Activated T-helper 9 cell treated with anti-CD3 and anti-CD28 coated beads, Interleukin-2, amount 50 U/mL, for 16 hours (primary cell): ENCODE measurements at places on chromosomes 3 and 15.

- no peak for DNase-seq
Observed at GRCh38 chr15:71052356-71052755, 62.9 kb upstream of the THSD4 start.

DNA sequence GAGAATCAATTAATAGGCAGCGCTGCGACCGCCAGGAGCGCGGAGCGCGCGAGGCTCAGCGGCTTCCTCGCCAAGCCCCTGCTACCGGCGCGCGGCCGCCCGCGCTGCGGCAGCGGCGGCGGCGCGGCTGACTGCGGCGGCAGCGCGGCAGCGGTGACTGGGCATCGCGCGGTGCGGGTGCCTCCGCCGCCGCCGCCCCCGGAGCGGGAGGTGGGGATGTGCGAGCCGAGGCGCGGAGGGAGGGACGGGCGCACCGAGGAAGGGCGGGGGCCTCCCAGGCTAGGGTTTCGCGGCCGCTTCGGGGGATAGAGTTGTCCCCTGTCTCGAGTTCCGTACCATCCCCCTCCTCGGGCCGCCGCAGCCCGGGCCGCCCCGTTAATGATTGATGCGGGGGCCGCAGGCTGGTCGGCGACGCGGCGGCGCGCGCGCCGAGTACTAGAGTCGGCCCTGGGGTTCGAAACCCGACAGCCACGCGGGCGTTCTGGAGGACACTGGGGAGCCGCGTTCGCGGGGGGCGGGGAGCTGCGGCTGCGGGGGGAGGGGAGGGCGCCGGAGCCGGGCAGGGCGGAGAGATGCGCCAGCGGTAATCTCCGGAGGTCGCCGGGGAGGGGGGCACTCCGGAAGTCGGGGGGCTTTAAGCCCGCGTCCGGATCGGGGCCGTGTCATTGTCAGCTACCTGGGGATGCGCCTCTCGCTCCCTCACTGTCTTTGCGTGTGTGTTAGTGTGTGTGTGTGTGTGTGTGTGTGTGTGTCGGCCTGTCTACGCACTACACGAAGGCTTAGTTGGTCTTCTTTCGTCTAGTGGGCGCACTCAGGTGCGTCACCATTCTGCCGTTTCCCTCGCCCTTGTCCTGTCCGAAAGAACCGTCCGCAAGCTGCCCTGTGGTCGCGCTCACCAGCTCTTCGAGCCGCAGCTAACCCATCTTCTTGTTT is at the start of gene PAQR9:
TSS of gene PAQR9 (minus strand) at position 159 of the 933 bp plus-strand sequence. CDS start 338 bp downstream, outside the sequence.
- no peak for DNase-seq

DNA sequence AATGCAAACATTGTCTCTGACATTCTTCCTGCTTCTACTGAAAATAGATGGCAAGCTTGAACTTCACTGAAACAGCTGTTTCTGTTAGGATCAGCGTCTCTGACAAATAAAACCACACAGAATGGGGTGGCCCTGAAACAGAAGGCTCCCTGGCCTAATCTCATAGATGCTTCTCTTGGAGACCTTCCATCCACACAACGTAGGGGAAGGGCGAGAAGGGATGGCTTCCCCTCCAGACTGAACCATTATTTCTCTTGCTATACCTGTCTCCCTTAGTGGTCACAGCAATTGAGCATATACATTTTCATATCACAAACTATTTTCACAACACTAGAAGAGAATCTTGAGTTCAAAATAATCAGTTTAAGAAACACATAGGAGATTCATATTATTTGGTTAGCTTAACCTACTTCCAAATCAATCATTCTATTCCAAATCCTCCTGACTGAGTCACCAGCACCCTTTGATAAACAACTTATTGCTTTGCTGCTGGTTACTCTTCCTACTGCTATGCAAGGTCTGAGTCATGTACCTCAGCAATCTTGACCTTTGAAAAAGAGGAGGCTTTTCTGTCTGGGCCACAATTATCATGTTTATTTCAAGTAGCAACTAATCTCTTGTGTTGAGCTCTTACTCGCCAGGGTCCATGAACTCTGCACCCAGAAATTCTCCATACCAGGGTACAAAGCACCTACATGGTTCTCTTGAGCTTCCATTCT is 45.5 kb downstream of the CBLB start:
- DNase-seq: no peak

DNA sequence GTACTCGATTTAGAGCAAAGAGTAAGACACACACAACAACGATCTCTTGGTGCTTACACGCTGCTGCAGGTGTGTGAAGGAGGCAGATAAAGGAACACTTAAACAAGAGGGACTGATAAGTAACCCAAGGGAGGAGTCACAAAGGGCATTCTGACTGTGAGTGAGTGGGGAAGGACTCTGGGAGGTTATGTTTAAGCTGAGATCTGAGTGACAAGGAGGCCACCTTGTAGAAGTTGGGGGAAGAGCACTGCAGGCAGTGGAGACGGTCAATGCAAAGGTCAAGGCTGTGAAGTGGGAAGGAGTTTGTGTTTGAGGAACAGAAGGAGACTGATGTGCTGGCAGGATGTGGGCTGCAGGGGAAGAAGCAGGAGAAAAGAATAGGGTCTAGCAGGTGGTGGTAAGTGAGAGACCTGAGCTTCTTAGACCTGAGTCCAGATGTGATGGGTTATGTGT is 63.1 kb downstream of the LPP start:
- no peak for DNase-seq

DNA sequence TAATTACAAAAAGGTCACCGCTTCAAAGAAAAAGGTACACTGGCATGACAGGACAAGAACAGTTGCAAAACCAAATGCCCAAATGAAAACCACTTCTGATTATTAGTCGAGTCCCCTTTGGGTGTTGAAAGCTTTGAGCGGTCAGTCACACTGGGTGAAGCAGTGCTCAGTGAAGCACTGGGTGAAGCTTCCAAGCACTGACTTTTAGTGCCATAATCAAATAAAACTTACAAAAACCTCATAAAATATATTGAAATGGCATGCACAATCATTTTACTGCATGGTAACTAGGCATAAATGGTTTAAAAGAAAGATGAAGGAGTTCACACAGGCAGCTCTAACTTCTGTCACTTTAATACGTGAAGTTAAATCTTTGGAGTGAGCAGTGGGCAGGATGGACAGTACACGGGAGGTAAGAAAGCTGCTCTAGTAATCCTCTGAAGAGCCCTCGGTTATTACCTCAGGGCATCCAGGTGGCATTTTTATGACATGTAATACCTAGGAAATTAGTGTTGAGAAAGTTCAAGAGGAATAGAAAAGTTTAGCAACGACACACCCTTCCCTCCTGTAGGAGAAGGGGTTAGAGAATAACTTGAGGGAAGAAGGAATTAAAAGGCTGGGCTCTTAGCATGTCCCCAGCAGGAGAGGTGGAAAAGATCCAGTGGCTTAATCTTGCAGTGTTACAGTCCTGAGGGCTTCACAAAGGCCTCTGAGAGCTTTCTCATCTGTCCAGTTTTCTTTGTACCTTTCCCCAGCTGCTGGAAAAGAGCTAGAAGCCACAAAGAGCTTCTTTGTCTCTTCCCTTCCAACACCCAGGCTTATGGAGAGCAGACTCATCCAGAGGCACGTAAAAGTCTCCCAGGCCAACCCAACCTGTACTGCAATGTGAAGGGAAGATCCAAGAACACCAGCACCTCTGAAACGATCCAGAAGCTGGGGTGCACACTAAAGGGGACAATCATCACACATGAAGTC is 64.9 kb upstream of the MYO5C start:
- DNase-seq: no peak

DNA sequence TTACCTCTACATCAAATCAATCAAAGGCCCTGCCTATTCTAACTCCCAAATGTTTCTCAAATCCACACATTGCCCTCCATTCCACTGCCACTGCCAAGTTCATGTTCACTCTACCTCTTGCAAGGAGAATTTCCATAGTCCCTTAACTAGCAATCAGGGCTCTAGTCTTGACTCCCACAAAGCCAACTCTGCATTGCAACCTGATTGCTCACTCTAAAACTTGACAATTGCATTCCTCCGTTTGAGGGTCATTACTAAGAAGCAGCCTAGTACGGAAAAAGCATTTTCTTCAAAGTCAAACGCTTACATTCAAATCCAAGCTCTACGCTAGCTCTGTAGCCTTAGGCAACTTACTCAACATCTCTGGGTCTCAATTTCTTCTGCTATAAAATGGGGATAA is 1.2 kb downstream of the CPA3 start:
- no peak for DNase-seq

- no peak for DNase-seq
Observed at GRCh38 chr3:117722856-117723255, 1013.3 kb downstream of the TUSC7 start.

DNA sequence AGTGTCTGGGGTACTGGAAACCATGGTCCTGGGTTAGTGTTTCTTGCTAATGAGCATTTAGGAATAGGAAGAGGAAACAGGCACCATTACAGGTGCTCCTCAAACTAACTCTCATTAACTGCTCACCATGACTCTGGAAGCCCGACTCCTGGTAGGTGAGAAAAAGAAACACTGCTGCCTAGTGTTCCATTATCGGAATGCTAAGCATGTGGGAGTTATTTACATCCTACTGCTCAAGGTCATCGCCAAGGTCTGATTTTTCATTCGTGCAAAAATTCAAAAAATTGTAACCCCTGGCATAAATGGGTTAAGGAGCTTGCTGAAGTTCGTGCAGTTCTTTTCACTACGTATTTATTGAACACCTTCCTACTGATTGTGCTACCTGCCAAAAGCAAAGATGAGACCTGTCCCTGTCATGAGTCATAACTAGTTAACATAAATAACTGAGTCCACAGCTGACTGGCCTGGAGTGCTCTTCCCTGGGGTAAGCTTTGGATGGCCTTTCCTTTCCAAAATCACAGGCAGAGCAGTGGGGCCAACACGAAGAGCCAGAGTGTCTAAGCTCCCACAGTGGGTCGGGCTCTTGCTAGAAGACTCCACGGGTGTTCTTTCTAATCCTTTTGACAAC is 22.7 kb upstream of the PAQR5 start:
- DNase-seq: no peak

DNA sequence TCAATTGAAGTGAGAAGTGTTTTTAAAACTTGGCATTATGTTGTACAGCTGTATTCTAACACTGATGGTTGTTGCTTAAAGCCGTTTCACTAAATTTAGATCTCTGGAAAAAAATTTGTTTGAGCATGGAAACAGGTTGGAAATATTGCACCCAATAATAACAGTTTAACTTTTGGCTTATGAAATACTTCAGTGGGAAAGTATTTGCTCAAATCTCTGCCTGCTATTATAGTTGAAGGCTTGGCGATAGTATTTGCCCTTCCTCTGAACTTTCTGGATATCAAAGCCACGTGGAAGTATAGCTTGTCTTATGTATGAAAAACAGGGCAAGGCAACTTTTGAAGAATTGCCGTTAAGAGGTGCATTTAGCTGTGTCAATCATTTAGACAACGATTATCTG is 270.3 kb upstream of the LRRFIP2 start:
- no peak for DNase-seq

GRCh38 chr3:100234364-100234763 is 26.4 kb upstream of the TBC1D23 start:
- DNase-seq: no peak

- no peak for DNase-seq
Observed at GRCh38 chr15:89630260-89630659, 25.0 kb downstream of the KIF7 start.

- DNase-seq: no peak
Observed at GRCh38 chr3:66110840-66111239, 72.1 kb upstream of the MAGI1 start.

DNA sequence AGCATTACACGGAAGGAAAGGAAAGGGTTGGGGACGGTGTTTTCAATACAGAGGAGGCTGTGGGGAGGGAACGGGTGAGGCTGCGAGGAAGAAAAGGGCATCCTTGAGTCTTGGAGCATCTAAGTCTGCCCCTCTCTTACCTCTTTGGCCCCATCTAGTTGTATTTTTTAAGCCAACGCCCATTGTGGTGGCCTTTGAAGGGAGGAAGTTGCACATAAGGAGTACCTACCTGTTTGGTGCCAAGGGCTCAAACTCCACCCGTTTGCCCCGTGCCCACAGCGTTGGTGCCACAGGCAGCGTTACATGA is 146.1 kb upstream of the UMPS start:
- DNase-seq: no peak

GRCh38 chr15:75032395-75032794 is 9.0 kb downstream of the PPCDC start:
- no peak for DNase-seq

- DNase-seq: no peak
Observed at GRCh38 chr3:27826448-27826847, 104.3 kb upstream of the EOMES start.

GRCh38 chr3:50236484-50237132 is 604 bp downstream of the GNAI2 start:
- no peak for DNase-seq

GRCh38 chr3:18247776-18248310 is 177.3 kb downstream of the SATB1 start:
- no peak for DNase-seq

- DNase-seq: no peak
Observed at GRCh38 chr3:27978440-27978839, 256.3 kb upstream of the EOMES start.

DNA sequence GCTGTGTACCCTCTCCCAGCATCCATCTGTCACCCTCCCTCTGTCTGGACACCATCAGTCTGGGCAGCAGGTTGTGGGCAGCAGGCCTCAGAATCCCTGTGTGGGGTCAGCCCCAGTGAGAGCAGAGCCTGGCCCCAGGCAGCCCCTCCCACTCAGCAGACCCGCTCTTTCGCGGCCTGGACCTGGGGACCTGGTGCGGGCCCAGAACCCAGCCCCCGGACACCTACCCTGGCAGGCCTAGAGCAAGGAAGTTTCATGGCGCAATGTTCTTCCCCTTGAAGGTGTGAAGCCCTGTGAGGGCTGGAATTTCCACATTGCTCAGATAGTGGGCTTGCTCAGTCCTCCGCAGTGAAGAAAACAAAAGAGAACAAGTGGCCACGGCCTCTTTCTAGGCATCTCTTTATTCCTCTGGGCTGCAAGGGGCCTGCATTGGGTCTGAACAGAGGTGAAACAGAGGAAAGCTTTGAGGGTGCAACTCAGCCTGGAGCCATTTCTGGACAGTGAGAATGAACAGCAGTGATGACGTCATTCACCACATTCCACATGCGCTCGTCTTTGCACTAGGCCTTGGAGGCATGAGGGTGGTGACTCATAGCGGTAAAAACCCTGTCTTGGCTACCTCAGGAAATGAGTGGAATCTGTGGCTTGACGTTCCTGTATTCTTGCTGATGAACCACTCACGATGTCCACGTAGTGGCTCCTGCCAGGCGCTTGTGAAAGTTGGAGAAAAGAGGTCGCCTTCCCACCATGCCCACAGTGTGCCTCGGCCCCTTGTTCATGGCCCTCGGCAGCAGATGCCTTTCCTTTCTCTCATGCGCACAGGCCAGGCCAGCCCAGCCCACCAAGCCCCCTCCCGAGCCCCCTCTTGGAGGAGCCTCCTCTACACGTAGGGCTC is 66.1 kb downstream of the SLC30A4 start:
- peak; percentile 48 for DNase-seq

- DNase-seq: no peak
Observed at GRCh38 chr3:189311521-189311920, 139.8 kb downstream of the TPRG1 start.

GRCh38 chr3:124768812-124769211 is 38.6 kb downstream of the UMPS start:
- no peak for DNase-seq

- no peak for DNase-seq
Observed at GRCh38 chr3:195729476-195730251, 8.9 kb downstream of the MUC20 start.
